ENCODE measurements at places on chromosomes 5 and 9.

GRCh38 chr9:18739641-18740318, 265.8 kb downstream of the ADAMTSL1 start:
- no peak for DNase-seq

DNA sequence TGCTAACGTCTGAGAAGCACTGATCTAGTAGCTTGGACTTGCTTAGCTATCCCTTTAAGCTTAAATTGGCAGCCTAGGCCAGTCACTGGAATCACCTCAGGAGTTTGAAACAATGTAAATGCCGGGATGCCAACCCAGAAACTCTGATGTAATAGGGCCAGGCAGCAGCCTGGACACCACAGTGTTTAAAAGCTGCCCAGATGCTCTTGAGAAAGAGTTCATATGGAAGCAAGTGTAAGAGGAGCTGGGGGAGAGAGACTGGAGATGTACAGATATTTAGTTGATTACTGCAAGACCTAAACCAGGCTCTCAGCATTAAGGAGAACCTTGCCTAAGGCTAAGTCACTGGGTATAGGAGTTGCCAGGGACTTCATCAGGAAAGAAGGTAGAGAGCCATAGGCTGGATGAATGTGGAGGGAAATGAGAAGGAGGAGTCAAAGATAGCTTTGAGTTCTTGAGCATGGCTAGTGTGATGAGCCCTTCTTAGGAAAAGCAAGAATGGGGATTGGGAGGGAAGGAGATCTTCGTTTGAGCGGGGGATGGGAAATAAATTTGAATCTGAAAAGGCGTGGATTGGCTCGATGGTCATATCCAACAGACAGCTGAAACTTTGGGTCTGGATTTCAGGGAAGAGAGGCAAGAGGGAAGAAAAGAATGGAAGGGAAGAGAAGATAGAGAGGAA, 392.9 kb upstream of the WWC1 start:
- no peak for DNase-seq

- no peak for DNase-seq
Measured at GRCh38 chr5:40682154-40683017, 2.7 kb downstream of the PTGER4 start.

DNA sequence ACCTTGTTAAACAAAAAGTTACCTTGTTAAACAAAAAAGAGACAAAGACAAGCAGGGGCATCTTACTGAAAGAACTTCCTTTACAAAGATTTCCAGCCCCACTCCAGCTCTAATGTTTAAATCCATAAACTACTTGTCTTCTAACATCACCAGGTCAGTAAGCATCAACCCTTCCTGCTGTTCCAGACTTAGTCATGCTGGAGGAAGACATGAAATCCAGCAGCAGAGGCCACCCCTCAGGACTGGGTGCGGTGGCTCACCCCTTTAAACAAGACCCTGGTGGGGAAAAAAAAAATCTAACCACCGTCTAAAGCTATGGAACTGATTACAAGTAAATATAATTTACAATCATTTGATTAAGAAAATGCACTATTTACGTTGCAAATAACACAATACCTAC, 9.1 kb downstream of the PDCL start:
- no peak for DNase-seq
